A549 treated with dexamethasone at 1 μM for 4 hours (cell line): ENCODE measurements at places on chromosomes 1 and 21. TPM values are rescaled to one million over a fixed set of nuclear protein-coding genes. Genes with fewer than 3 reads are reported as not detected.

The PMF1 gene
- total RNA-seq: 55.3 to 59.8 TPM (median 58.8 TPM) in 5 replicates

The SLC2A1 gene
- total RNA-seq: 101 to 117 TPM (median 109 TPM) in 5 replicates

The SPAG17 gene
- total RNA-seq: not detected in 5 replicates

The ESPN gene
- 0.34 to 1.2 TPM (median 0.77 TPM) in 5 replicates for total RNA-seq

The USH2A gene
- total RNA-seq: under 0.01 TPM in 1 of 5 replicates, not detected in the others

The MMEL1 gene
- total RNA-seq: 0.08 TPM in 1 of 5 replicates, not detected in the others
